Neuronal stem cell (in vitro differentiated cells): ENCODE measurements at places on chromosomes 2 and 18.

DNA sequence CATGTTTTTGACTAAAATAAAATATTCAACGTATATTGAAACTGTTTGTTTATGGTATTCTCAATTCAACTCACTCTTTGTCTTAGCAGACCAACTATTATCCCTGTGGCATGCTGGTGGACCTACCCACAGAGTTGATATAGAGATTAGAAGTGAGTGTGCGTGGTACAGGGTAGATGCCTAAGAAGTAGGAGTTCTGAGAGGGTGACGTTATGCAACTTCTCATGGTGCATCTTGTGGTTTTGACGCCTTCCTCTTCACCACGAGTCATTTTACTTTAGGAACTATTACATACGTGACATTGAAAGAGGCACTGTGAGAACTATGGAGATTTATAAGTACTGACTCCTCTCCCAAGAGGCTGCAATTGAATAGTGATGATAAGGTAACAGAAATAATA lies 26.6 kb upstream of the NAPG start:
- no peak for DNase-seq

GRCh38 chr2:127424598-127425520 lies 6.6 kb downstream of the PROC start:
- no peak for DNase-seq

DNA sequence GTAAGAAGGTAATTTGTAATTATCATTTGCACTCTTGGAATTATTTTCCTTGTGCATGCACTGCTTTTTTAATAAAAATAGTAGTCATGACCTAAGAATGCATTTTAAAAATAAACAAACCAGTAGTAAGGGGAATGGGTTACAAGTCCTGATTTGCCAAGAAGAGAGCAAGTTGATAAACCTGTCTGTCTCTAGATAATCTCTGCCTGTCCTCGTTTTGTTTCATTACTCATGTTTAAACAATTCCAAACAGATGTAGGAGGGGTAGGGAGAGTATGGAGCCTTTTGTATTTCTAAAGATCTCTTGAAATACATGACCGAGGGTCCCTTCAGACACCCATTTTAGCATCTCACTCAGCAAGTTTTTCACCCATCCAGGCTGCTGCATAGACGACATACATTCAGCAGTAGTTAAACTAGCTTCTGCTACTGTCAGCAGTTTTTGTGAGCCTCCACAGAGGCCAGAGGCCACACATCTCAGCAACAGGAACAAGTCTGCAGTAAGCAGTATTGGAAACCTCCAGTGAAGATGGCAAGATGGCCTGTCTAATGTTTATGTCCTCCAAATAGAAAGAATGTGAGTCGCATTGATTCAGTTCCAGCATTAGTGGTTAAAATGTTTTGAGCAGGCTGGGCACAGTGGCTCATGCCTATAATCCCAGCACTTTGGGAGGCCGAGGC lies 2.3 kb upstream of the EXOC6B start:
- DNase-seq, result no peak

DNA sequence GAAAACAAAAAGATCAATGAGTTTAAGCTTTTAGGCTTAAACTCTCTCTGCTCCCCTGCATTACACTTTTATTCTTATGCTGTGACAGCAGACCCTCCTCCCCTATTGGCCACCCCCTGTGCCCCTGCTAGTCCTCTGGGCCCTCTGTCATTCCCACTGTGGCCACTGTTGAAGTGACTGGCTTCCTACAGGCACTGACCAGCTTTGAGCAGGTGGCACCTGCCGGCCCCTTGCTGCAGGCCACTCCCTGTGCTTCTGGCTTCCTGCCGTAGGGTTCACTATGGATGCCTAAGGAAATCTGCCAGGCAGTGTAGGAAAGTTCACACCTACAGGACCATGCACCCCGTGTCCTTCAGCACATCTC lies 156.5 kb upstream of the L3MBTL4 start:
- DNase-seq, result no peak
